ENCODE measurements at places on chromosomes 6 and 20.
A peak's percentile ranks its signal among the peaks of the same experiment; 100 is the strongest.

GRCh38 chr6:110822249-110822648 is 7.0 kb upstream of the CDK19 start:
- DNase-seq, result no peak

DNA sequence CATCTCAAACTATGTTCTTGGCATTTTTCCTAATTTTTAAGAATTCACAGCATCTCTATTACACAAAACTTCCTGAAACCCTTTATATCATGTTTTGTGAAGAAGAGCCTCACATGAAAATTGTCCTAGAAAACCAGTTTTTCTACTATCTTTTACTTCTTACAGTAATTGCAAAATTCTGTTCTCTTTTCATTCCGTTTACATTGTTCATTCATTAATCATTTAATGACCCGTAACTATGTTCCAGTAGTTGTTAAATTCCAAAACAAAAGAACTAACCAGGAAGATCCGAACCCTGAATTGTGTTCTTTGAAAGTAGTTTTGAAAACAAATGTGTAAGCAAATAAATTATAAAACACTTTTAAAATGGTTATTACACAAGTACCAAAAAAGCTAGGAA is 597.0 kb downstream of the EYS start:
- DNase-seq, result no peak

GRCh38 chr20:40785346-40785745 is 96.3 kb upstream of the MAFB start:
- no peak for DNase-seq

DNA sequence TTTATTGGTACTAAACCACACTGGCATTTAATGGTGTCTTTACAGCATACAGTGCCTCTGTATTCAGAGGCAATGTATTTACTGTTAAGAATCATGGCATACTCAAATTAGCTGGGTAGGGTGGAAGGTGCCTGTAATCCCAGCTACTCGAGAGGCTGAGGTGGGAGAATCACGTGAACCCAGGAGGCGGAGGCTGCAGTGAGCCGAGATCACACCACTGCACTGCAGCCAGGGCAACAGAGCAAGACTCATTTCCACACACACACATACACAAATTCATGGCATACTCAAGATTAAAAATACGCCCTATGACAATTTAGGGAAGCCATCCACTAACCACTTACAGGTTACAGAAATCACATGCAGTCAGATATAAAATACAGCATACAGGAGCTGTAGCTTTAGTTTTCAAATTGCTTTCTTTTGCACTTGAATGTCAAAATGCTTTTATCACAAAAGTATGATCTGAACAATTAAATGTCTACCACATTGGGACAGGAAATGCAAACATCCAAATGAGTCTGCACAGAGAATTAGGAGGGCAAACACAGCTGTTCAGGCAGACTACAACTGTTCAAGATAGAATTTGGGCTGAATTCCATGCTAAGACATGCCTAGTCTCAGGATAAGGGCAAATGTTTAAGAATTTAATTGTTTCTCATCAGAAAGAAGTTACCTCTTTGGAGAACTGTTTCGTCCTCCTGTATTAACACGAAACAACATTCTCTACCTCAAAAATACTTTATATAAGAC is 36.4 kb downstream of the CSNK2A1 start:
- no peak for DNase-seq

DNA sequence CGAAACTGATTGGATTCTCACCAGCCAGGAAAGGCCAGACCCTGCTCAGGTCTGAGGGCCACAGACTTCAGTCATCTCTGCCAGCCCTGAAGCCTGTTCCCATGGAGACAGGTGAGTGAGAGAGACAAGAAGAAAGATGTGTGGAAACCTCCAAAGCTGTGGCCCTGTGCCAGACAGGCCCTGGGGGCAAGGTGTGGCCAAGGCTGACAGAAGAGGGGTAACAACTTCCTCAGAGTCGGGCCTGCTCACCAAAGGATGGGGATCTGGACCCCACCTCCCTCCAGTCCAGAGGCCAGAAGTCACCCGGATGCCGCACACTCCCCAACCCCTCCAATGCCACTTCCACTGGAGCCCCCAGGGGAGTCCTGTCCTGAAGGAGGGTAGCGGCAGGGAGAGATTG is 73.6 kb downstream of the MDGA1 start:
- DNase-seq, result no peak

DNA sequence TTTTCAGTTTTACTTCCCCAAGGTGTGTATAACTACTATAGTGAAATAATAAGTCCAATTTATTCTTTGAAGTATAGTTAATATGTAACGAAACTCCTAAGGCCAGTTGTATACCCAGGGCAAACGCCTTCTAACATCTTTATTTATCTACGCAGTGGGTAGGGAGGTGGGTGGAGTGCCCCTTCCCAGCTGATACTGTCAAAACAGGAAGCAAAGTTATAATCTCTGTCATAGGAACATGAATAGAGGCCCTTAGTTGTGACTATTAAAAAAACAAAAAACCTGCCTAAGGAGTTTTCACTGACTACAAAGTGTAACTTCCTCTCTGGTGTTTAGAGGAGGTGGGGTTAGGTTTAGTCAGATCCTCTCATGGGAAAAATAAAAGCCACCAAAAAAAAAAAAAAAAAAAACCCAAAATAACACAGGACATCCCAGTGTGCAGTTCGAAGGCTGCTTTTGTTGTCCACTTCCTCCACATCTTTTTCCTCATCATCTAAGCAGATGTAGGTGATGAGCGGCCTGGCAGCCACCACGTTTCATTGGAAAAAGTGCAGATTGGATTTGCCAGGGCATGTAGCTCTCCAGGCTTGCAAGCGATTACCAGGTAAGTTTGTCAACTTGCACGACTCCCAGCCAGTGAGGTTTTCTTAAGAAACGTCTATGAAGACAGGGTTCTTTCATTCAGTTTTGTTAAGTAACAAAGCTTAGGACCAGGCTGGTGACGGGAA is 58.7 kb downstream of the UTRN start:
- peak; percentile 78 for DNase-seq

DNA sequence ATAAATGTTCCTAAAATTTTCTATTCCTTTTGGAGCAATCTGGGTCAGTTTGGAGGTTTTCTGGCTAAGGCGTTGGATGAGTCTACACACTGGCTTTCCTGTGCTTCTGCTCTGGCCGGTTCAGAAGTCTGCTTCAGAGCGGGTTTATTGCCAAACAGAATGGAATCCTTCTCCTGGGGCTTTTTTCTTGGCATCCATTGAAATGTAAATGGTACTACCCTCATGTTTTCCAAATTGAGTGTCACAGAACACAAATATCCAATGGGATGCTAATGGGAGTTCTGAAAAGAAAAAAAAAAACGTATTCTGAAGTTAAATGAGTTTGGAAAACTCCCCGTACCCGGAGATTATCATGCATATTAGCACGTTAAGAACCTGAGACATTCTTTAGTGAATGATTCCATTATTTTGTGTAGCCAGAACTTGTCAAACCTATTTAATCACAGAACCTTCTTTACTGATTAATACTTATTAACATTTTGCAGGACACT is 930.3 kb downstream of the QKI start:
- DNase-seq, result no peak

DNA sequence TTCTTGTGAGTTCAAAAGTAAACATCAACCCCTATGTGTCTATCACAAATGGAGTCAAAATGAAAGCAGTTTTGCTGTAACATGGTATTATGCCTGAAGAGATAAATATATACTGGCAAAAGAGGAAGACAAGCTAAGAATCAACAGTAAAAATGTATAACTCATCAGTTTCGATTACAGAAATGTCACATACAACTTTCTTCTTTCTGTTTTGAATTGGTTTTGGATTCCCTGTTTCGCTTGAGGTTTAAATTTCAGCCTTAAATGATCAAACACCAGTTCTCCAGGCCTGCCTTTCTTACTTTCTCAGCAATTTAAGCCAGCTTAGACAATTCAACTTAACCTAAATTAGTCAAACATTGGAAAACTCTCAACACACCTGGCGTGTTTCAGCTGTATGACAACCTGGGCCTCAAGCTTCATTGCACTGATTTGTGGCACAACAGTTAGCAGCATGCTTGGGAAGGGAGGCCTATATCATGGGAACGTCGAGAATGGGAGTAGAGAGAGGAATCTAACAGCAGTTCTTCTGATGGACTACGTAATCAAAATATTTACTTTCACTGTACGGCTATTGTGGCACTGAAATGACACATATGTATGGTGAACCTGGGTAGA is 51.9 kb upstream of the MARCKS start:
- DNase-seq, result no peak

GRCh38 chr20:9332791-9333479 is 181.5 kb upstream of the LAMP5 start:
- no peak for DNase-seq

- no peak for DNase-seq
These were observed 263.7 kb downstream of the BMP2 start for GRCh38 chr20:7031222-7031621.

GRCh38 chr6:42378125-42378524 is 73.6 kb downstream of the TRERF1 start:
- DNase-seq, result peak; percentile 38

- DNase-seq, result no peak
These were observed 64.0 kb upstream of the LRRC1 start for GRCh38 chr6:53730767-53731166.

DNA sequence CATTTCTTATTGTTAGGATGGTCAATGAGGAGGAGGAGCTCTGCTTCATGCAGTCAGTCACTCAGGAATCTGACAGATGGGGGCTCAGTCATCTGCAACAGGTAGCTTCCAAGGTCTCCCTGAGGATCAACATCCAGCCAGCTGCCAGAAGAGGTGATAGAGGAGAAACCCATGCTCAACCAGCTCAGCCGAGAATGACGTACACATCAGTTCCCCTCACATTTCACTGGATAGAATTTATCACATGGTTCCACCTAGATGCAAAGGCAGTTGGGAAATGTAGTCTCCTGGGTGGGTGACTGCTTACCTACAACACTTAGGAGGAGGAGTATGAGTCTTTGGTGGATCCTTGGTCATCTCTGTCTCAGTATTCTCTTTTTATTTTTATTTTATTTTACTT is 144.5 kb downstream of the CEBPB start:
- DNase-seq, result peak; percentile 12

- peak; percentile 69 for DNase-seq
These were observed 8.8 kb upstream of the NDRG3 start for GRCh38 chr20:36754656-36755222.

- DNase-seq, result no peak
These were observed 106.3 kb downstream of the TNFRSF21 start for GRCh38 chr6:47203266-47203937.

DNA sequence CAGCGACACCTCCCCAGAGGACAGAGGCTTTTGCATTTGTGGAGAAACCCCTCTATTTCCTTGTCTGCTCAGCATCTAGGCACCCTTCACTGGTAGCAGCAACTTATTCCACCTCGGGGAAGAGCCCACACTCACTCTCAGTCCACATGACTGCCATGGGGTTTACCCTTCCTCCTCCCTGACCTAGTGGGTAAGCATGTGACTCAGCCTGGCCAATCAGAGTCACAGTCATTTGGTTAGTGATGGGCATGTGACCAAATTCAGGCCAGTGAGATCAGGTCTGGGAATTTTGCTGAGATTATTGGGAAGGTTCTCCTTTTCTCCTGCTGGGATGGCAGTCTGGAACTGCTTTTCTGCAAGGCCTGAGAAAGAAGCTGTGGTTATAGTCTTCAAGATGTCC is 145.7 kb upstream of the PHACTR3 start:
- DNase-seq, result no peak

DNA sequence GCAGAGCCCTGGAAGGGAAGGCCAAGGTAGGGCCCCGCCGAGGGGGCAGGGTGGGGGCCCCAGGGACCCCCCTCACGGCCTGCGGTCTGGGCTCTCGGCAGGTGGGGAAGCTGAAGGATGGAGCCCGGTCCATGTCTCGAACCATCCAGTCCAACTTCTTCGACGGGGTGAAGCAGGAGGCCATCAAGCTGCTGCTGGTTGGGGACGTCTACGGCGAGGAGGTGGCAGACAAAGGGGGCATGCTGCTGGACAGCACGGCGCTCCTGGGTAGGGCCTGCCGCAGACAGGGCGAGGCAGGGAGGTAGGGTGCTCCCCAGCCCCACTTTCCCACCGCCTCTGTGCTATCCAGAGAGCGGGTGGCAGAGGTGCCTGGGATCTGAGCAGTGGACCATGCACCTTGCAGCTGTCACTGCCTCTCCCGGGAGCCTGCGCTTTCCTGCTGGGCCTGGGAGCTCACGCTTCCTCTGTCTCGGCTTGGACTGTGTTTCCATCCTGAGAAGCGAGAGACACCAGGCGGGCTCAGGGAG is 83.1 kb downstream of the SYNJ2 start:
- no peak for DNase-seq

GRCh38 chr6:167543602-167544497 is 219.0 kb downstream of the TTLL2 start:
- DNase-seq, result no peak

DNA sequence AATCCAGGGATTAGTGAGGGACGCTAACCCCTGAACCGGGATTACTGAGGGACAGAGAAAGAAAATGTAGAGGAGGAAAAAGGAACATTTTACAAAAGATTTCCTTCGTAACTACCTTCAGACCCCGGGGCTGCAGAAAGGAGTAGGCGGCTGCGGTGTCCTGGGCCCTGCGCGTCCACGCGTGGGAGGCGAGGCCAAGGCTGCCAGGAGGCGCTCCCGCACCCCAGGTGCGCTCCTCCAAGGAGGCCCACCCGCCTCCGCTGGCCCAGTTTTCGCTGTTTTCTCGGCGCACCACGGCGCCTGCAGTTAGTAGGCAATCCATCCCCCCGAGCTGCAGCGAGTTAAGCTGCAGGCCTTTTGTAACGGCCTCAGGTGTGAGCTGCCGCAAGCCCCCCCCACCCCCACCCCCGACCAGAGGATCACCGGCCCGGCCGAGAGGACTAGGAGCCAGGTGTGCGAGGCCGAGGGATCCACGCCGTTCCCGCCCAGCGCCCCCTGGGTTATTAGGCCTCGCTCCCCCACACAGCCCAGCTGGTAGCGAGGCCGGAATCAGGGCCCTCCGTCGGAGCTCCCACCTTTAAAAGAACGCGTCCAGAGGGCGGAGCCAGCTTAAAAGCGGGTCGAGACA is 380.3 kb upstream of the ARID1B start:
- DNase-seq, result peak; percentile 29

DNA sequence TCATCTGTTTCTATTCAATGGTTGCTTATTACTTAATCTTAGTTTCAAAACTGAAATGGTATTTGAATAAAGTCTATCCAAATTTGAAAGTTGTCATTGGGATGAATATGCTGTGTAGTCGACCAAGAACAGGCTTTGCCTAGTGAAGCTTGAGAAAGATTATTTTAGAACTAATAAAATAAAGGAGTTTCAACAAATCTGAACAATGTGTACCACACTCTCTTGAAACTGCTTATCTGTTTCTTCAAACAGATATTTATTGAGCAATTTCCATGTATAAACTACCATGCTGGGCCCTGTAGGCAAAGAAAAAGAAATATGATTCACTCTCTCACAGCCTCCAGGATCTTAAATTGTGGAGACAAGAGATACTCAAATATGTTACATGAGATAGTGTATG is 174.4 kb downstream of the OGFRL1 start:
- DNase-seq, result no peak
